NCI-H524 (cell line): ENCODE measurements at places on chromosomes 6 and 20.

- no peak for DNase-seq
These were observed at the start of gene OR12D1 for GRCh38 chr6:29414588-29414987. Gene OR12D1 (plus strand): TSS chr6:29414928.

DNA sequence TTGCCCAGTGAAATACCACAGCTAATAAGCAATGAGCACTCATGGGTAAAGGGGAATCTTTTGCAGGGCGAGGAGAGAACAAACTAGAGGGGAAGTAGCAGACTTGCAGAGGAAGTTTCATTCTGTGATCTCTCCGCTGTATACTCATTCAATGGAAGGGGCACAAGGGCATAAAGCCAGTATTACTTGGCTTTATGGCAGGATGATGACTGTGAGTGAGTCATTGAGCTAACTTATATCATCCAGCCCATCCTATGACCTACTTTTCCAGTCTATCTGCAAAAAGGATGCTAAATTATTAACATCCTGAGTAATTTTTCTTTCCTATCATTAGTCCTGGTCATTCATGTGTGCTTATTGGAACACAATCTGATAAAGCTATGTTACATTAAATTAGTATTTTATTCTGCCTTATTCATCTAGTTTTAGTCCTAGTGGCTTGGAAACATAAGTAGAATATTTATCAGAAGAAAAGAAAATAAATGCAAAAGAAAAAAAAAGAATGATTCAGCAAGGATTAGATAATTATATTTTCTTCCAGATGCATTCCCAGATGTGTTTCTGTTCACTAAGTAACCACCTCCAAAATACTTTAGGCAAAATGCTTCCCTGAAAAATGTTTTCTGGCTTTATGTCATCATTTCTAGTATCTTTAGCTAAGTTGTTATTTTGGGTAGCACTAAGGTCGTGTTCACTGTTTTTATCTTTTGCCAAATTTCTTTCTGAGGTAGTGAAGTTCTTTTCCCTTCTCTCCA lies 471.7 kb downstream of the CDKAL1 start:
- DNase-seq, result no peak

DNA sequence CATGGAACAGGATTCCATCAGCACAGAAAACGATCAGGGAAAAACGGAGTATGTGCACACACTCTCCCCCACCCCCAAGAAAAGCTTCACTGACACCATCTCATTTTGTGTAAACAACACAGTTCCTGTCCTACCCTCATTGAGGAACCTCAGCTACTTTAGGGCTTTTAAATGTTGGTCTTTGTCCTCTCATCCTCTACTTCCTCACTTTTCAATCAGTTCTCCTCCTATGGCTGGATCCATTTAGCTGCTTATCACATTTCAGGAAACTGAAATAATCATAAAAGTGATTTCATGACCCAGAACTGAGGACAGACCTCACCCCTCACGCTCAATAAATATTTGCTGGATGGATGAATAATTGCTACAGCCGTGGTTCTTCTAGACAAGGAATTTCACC lies 33.1 kb upstream of the PNRC1 start:
- DNase-seq, result no peak

GRCh38 chr20:50136822-50137599 lies 16.5 kb downstream of the PEDS1 start:
- no peak for DNase-seq

DNA sequence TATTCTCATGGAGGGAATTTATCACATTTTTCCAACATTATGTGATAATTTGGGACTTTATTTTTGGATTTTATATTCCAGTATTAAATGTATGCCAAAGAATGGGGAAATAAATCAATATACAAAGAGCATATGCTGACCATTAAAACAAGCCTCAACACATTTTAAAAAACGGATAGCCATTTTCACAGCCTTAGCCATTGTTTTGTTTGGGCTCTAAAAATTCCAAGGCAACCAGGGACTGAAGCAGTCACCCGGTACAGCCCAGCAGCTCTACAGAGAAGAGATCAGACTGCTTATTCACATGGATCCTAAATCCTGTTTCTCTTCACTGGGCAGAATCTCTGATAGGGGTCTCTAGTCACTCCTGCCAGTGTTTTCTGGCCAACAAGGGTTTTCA lies 150.2 kb upstream of the OGFRL1 start:
- no peak for DNase-seq

GRCh38 chr6:14706378-14706929 lies 539.4 kb upstream of the JARID2 start:
- DNase-seq, result no peak

- no peak for DNase-seq
These were observed 621.8 kb downstream of the BCKDHB start for GRCh38 chr6:80728101-80728750.

- no peak for DNase-seq
These were observed 176.3 kb upstream of the CDYL start for GRCh38 chr6:4599924-4600323.

DNA sequence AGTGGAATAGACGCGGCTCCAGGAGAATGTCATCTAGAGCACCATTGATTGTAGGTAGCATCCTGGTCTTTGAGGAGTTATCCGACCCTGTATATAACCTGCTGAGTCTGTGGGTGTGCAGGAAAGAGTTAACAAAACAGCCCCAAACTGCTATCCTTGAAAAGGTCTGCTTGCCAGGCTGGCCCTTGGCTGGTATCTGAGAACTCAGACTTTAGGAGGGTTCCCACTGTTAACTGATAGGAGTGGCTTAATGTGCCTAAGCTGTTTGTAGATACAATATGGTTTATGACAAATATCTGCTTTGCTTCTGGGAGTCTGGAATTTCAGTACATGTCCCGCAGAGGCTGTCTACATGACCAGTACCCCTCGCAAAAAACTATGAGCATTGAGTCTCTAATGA lies 27.6 kb upstream of the MCUR1 start:
- no peak for DNase-seq

DNA sequence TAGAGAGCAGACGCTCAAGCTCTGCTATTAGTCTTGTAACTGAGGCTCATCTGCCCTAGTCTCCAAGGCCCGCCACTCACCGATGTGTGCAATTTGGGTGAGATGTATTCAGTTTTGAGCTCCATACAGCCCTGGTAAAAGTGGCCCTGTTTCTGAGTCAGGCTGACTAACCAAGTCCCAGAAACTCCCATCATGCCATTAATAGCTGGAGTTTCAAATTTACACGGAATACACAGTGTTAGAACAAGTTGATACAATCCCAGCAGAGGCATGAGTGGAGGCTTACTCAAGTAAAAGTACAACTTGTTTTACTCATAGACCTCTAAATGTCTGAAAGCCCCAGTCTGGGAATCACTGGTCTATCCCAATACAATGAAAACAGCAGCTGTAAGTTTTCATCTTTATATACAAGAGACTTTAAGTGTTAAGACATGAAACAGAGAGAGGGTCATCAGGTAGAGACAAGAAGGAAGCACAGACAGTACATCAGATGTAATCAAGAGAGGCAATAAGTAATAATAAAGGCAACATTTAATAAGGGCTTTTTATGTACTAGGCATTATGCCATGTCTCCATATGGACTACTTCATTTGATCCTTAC lies 42.4 kb downstream of the RTN4IP1 start:
- no peak for DNase-seq

GRCh38 chr6:119138906-119139541 lies 60.6 kb upstream of the FAM184A start:
- no peak for DNase-seq

GRCh38 chr20:2872459-2873009 lies 747 bp upstream of the PTPRA start:
- peak; percentile 49 for DNase-seq

GRCh38 chr20:54372313-54372712 lies 103.1 kb upstream of the DOK5 start:
- DNase-seq, result no peak

GRCh38 chr6:126172131-126172530 lies 167.8 kb upstream of the CENPW start:
- peak; percentile 97 for DNase-seq

- peak; percentile 67 for DNase-seq
These were observed 185.6 kb downstream of the OR2B2 start for GRCh38 chr6:27726619-27727023.

- DNase-seq, result no peak
These were observed 3.7 kb downstream of the SCGN start for GRCh38 chr6:25655723-25656122.

- DNase-seq, result no peak
These were observed 1.9 kb downstream of the KCNQ5 start for GRCh38 chr6:72623808-72624207.

- no peak for DNase-seq
These were observed 671.7 kb upstream of the CITED2 start for GRCh38 chr6:140046016-140046632.

DNA sequence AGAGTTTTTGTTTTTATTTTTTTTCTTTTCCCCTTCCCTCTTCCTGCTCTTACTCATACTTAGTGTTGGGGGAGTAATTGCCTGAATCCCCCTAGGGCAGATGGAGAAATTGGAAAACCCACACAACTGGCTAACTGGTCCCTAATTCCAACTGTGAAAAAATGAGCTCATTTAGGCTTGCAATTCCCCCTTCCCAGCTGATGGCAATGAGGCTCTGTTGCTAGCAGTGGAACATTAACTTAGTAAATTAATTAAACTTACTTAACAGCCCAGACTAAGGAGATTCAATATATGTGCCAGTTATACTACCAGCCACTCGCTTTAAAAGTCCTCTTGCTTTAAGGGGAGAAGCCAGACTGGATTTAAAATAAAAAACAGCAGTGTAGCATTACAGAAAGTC lies 76.6 kb downstream of the PKHD1 start:
- DNase-seq, result no peak

DNA sequence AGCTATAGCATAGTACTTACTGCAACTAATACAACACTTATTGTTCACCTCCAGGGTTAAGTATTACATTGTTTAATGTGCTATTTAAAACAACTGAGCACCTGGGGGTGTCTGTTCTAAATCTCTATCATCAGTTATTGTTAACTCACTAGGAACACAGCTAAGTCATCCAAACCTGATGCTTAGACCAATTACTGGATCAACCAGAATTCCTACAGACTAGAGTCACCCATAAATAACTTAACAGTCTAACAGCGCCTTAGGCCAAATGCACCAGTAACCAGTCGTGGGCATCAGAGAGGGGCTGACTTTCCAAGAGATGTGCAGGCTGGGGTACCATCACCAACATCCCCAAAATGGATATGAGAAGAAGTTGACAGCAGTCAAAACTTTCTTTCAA lies 110.7 kb downstream of the ADTRP start:
- no peak for DNase-seq

DNA sequence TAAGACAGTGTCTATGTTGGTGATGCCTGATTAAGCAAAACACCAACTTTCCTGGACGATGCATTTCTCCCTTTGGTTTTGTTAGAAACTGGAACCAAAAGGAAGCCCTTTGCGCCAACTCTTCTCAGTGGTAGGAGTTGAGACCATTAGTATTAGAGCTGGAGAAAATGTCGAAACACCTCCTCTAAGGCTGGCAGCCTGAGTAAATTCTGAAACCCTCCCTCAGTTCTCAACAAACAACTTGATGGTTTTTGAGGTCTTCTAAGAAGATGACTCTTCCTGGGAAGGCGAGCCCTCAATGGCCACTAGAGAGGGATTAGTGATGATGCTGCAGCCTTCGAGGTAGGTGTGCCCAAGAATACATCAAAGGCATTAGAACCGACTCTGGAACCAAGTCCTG lies 78.4 kb upstream of the CCN6 start:
- no peak for DNase-seq
